Gastrocnemius medialis (tissue), 4 donors: ENCODE measurements at places on chromosomes 2 and 18. TPM values are rescaled to one million over a fixed set of nuclear protein-coding genes. Genes with fewer than 3 reads are reported as not detected.

- H3K27ac ChIP-seq, result no peak overlapping the region
- no peak for DNase-seq
- no peak overlapping the region for H3K4me3 ChIP-seq
- no peaks in the 10 kb centered on the region for H3K27me3 ChIP-seq
- H3K36me3 ChIP-seq, result no peaks in the 10 kb centered on the region
- no peaks in the 10 kb centered on the region for H3K4me1 ChIP-seq
Observed at GRCh38 chr18:47184419-47185050, 8.4 kb upstream of the IER3IP1 start.

GRCh38 chr2:41414486-41415230, 633.2 kb upstream of the PKDCC start:
- DNase-seq, result no peak
- no peak overlapping the region for H3K4me3 ChIP-seq

DNA sequence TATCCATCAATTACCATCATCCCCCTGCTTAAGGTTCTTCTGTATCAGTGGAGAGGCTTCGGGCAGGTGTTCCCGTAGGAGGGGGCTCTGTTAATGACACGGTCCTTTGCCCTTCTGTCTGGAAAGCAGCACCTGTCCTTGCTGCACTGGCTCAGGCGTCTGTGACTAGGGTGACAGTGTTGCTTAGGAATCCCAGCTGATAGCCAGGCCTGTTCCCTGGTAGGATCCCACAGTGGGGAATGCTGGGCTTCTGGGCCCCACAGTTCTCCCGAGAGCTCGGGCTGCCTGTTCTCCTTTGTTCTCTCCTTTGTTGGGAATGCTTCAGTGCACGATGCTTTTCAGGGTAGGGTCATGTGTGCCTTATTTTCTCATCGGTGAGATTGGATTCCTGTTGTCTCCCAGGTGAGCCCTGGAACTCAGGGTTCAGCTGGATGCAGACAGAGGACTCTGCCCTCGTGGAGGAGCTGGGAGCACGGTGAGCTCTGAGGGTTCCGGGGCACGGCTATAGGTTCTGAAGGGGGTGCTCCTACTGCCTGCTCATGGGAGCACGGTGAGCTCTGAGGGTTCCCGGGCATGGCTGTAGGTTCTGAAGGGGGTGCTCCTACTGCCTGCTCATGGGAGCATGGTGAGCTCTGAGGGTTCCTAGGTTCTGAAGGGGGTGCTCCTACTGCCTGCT, 9.6 kb downstream of the SNTG2 start:
- H3K27ac ChIP-seq, result no peak overlapping the region
- no peaks in the 10 kb centered on the region for H3K4me1 ChIP-seq
- no peaks in the 10 kb centered on the region for H3K36me3 ChIP-seq
- H3K4me3 ChIP-seq, result no peak overlapping the region
- no peaks in the 10 kb centered on the region for H3K27me3 ChIP-seq
- DNase-seq, result no peak

- no peaks in the 10 kb centered on the region for H3K4me1 ChIP-seq
- no peak for DNase-seq
- H3K36me3 ChIP-seq, result no peaks in the 10 kb centered on the region
- H3K27me3 ChIP-seq, result no peaks in the 10 kb centered on the region
- H3K4me3 ChIP-seq, result no peak overlapping the region
Observed at GRCh38 chr18:32060026-32060425, 31.6 kb upstream of the RNF138 start.

- no peak overlapping the region for H3K27ac ChIP-seq
- no peak overlapping the region for H3K4me3 ChIP-seq
- peaks cover 45% of the 10 kb centered on the region for H3K27me3 ChIP-seq
- DNase-seq, result no peak
- H3K36me3 ChIP-seq, result no peaks in the 10 kb centered on the region
Observed at GRCh38 chr2:148885209-148885608, 10.2 kb downstream of the KIF5C start.

GRCh38 chr18:34122724-34123334, 101.9 kb downstream of the NOL4 start:
- no peaks in the 10 kb centered on the region for H3K4me1 ChIP-seq
- DNase-seq, result no peak
- H3K36me3 ChIP-seq, result no peaks in the 10 kb centered on the region
- no peaks in the 10 kb centered on the region for H3K27me3 ChIP-seq
- no peak overlapping the region for H3K27ac ChIP-seq

GRCh38 chr18:24982831-24983230, 369.1 kb downstream of the ZNF521 start:
- no peak overlapping the region for H3K4me3 ChIP-seq
- H3K27ac ChIP-seq, result no peak overlapping the region
- no peaks in the 10 kb centered on the region for H3K36me3 ChIP-seq
- no peak for DNase-seq
- H3K27me3 ChIP-seq, result no peaks in the 10 kb centered on the region
- peaks cover 24% of the 10 kb centered on the region for H3K4me1 ChIP-seq

DNA sequence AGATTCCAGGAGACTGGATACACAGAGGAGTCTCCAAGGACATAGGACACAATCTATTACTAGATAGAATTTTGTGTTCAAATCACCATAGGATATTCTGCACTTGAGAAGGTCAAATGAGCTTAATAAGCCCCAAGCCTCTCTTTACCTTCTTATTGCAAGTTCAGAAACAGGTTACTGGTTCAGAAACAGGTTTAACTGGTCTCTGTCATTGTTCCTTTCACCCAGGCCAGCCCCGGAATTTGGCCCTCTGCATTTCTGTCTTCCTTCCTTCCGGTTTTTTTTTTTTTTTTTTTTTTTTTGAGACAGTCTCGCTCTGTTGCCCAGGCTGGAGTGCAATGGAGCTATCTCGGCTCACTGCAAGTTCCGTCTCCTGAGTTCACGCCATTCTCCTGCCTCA, 700.2 kb downstream of the EPHA4 start:
- no peaks in the 10 kb centered on the region for H3K36me3 ChIP-seq
- no peak overlapping the region for H3K4me3 ChIP-seq
- no peak for DNase-seq
- H3K27me3 ChIP-seq, result no peaks in the 10 kb centered on the region
- no peaks in the 10 kb centered on the region for H3K4me1 ChIP-seq

- no peak overlapping the region for H3K27ac ChIP-seq
- no peaks in the 10 kb centered on the region for H3K4me1 ChIP-seq
- DNase-seq, result no peak
- no peaks in the 10 kb centered on the region for H3K27me3 ChIP-seq
- H3K4me3 ChIP-seq, result no peak overlapping the region
Observed at GRCh38 chr18:57727952-57728807, 74.9 kb downstream of the ATP8B1 start.

GRCh38 chr18:77022556-77022955, 110.0 kb downstream of the MBP start:
- H3K4me3 ChIP-seq, result no peak overlapping the region
- no peaks in the 10 kb centered on the region for H3K27me3 ChIP-seq
- DNase-seq, result no peak
- H3K4me1 ChIP-seq, result peaks cover 19% of the 10 kb centered on the region
- no peaks in the 10 kb centered on the region for H3K36me3 ChIP-seq
- H3K27ac ChIP-seq, result peak overlapping the region; percentile 80

GRCh38 chr2:142757111-142757510, 120.4 kb upstream of the KYNU start:
- no peak overlapping the region for H3K4me3 ChIP-seq
- no peaks in the 10 kb centered on the region for H3K36me3 ChIP-seq
- no peaks in the 10 kb centered on the region for H3K27me3 ChIP-seq
- no peaks in the 10 kb centered on the region for H3K4me1 ChIP-seq

DNA sequence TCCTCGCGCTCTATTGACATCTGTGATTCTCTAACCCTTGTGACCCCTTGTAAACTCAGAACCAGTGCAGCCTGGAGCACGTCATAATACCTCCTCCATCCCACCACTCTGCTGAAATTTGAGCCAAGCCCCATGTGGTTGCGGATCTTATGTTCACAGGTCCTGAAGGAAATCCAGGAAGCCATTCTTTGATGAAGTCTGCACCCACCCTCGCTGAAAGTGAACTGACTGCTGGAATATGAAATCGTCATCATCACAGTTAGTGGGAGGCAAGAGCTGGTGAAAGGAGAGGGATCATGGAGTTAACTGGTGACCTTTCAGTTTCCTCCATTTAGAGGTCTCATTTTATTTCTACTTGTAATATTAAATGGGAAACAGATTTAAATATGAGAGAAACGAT, 21.6 kb downstream of the ZEB2 start:
- H3K27ac ChIP-seq, result peak overlapping the region; percentile 11
- no peaks in the 10 kb centered on the region for H3K36me3 ChIP-seq
- no peak overlapping the region for H3K4me3 ChIP-seq
- H3K4me1 ChIP-seq, result peaks cover 29% of the 10 kb centered on the region
- no peaks in the 10 kb centered on the region for H3K27me3 ChIP-seq

DNA sequence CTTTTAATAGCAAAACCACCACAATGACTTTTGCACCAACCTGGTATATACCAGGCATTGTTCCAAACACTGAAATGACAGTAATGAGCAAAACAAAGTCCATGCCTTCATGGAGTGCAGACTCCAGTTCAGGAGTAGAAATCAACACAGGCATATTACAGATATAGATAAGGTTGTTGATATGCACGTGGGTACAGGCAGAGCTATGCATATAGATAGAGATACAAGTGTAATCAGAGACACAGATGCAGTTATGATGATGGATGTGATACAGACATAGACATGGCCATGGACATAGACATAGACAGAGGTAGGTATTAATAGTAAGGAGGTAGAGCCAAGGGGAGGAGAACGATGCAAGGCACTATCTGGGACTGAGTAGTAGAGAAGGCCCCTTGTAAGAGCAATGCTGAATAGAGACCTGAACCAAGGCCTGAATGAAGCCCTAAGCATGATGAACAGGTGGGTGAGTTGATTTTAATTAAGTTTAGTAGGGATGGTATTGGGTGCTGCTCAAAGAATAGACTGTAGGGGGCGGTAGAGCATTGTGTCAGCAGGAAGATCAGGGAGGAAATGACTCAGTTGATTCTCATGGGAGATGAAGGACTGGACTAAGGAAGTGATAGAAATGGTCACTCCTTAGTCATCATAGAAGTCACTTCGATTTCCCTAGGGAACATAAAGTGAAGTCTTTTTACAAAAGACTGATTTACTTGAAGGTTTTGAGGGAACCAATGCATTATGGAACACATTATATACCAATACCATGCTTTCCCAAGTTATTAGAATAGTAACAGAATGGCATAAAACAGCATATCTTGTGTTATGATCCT, 39.4 kb downstream of the CMPK2 start:
- peaks cover 6% of the 10 kb centered on the region for H3K4me1 ChIP-seq
- H3K27me3 ChIP-seq, result no peaks in the 10 kb centered on the region
- H3K27ac ChIP-seq, result no peak overlapping the region
- no peak overlapping the region for H3K4me3 ChIP-seq
- H3K36me3 ChIP-seq, result no peaks in the 10 kb centered on the region

GRCh38 chr2:175187378-175187777, 5.9 kb upstream of the ATP5MC3 start:
- no peak overlapping the region for H3K4me3 ChIP-seq
- no peaks in the 10 kb centered on the region for H3K4me1 ChIP-seq
- no peaks in the 10 kb centered on the region for H3K36me3 ChIP-seq

DNA sequence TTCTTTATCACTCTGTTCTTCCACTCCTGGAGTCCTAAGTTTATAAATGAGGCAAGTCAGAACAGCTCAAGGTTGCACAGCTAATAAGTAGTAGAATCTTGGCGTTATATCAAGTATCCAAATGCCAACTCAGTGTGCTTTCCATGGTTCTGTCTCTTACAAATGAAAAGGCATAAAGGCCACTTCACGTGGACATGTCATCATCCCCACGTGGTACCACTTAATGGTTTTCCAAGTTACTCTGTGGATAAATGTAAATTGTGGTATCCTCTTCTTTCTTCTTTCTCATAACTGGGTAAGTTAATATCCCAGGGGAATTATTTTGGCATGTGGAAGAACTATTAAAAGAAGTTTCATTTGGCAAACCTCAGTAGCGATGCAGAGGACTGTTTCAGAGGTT, 131.5 kb upstream of the L3MBTL4 start:
- no peak for DNase-seq
- no peak overlapping the region for H3K27ac ChIP-seq
- no peaks in the 10 kb centered on the region for H3K36me3 ChIP-seq
- no peaks in the 10 kb centered on the region for H3K27me3 ChIP-seq

- no peak for DNase-seq
- H3K4me3 ChIP-seq, result no peak overlapping the region
- H3K36me3 ChIP-seq, result no peaks in the 10 kb centered on the region
- H3K27me3 ChIP-seq, result peaks cover 13% of the 10 kb centered on the region
Observed at GRCh38 chr18:61335684-61336555, 2.7 kb downstream of the CDH20 start.

- no peak overlapping the region for H3K27ac ChIP-seq
- no peaks in the 10 kb centered on the region for H3K27me3 ChIP-seq
- no peaks in the 10 kb centered on the region for H3K4me1 ChIP-seq
- H3K36me3 ChIP-seq, result peaks cover 11% of the 10 kb centered on the region
Observed at GRCh38 chr18:49161627-49162026, 210.9 kb upstream of the SMAD7 start.

DNA sequence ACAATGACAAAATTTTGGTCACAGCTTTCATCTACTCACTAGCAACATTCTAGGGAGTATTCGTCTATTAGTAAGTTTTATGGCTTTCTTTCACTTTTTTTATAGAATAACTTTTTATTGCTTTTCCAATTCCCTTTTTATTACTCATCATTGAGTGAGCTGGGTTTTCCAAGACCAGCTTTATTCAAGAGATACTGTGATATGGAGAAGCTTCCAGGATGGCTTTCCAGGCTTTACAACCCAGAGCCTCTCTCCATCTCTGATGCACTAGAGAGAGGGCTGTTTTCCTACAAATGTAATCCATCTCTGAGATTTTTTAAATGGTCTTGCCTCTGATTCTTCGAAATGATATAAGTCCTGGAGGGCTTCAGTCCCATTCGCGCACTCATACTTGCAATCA, 118.3 kb downstream of the LDLRAD4 start:
- H3K4me3 ChIP-seq, result no peak overlapping the region
- no peaks in the 10 kb centered on the region for H3K36me3 ChIP-seq
- DNase-seq, result no peak
- H3K27ac ChIP-seq, result no peak overlapping the region
- H3K4me1 ChIP-seq, result no peaks in the 10 kb centered on the region

- no peak overlapping the region for H3K27ac ChIP-seq
- H3K36me3 ChIP-seq, result no peaks in the 10 kb centered on the region
- no peaks in the 10 kb centered on the region for H3K27me3 ChIP-seq
- no peaks in the 10 kb centered on the region for H3K4me1 ChIP-seq
- DNase-seq, result no peak
- no peak overlapping the region for H3K4me3 ChIP-seq
Observed at GRCh38 chr18:11808001-11808855, 43.0 kb upstream of the CHMP1B start.

MEP1B gene
- 0.49 TPM for total RNA-seq

DNAJC5G gene
- not detected for total RNA-seq

ZAP70 gene
- not detected for total RNA-seq

BCL11A gene
- not detected for total RNA-seq

UGT1A4 gene
- total RNA-seq, result not detected

TMEM214 gene
- total RNA-seq, result 22.0 TPM

LYPD6B gene
- not detected for total RNA-seq

CCDC74A gene
- total RNA-seq, result 0.24 TPM

OST4 gene
- 283 TPM for total RNA-seq

HOXD11 gene
- not detected for total RNA-seq
